ENCODE measurements at places on chromosomes 3 and 15. TPM values are rescaled to one million over a fixed set of nuclear protein-coding genes. Genes with fewer than 3 reads are reported as not detected.

The CPLX3 gene
- total RNA-seq = 0.05 TPM

The CYP1A1 gene
- total RNA-seq = 1.6 TPM

The KLF13 gene
- 99.2 TPM for total RNA-seq

The RAB43 gene
- total RNA-seq = 5.8 TPM

The PSTPIP1 gene
- total RNA-seq = not detected

The IGSF11 gene
- total RNA-seq = 5.6 TPM

The CORO2B gene
- 3.2 TPM for total RNA-seq

The OPA1 gene
- total RNA-seq = 29.9 TPM

The RBPMS2 gene
- 6.5 TPM for total RNA-seq

The CFAP20DC gene
- 2.3 TPM for total RNA-seq

The CAND2 gene
- total RNA-seq = 0.42 TPM

The SEMA5B gene
- total RNA-seq = 0.21 TPM

The MAP6D1 gene
- total RNA-seq = 6.9 TPM
